ENCODE measurements at places on chromosomes 7 and 10.

DNA sequence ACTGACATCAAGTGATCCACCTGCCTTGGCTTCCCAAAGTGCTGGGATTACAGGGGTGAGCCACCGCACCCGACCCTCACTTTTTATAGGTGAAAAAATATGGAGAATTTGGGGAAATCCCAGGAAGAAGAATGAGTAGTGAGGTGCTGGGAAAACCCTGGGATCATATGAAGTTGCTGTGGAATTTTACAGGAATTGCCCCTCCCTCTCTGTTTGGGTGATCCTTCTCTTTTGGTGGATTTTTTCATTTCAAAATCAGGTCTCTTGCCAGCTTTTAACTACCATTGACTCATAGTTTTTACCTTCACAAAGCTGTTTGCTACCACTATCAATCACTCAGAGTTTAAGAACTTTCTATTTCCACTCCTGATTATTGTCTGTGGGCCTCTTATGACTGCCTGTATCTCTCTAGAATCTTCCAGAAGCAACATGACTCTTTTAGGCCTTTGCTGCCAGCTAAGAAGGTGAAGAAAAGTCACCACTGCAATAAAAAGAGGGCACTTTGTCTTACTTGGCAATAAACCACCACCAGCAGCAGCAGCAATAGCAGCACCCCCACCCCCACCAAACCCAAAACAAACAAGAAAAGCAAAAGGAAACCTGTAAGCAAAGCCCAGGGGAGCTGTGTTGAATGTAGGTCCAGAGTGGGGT, 4.0 kb upstream of the GIMAP8 start:
- no peak for DNase-seq

DNA sequence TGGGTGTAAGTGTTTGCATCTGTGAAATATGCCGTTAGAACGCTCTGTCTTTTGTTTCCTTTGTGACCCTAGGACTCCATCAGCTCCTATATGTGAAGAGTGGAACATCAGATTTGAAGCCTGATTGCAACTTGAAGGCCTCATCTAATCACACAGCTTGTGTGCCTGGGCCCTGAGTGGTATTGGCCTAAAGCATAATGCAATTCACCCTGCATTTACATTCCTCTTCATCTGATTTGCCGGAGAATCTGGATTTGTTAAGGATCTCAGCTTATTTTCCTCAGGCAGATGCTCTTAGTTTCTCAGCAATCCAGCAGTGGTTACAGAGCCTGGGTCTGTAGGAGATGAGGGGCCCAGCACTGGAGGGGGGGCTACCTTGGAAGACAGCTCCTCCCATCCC, 183.2 kb upstream of the ITGB1 start:
- no peak for DNase-seq

DNA sequence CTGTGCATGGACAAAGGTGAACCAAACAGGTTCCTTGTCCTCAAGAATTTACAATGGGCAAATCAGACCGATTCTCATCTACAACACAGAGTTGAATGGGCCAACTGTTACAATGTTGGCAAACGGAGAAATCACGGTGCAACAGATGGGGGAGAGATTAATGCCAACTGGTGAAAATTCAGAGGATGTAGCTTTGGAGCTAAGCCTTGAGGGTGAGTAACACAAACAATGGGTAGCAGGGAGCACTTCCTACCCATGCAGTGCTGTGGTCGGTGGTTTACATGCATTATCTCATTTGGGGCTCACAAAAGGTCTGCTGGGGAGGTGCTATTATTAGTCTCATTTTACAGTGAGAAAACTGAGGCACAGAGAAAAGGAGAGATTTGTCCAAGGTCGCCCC, 902 bp upstream of the NFE2L3 start:
- DNase-seq: no peak

DNA sequence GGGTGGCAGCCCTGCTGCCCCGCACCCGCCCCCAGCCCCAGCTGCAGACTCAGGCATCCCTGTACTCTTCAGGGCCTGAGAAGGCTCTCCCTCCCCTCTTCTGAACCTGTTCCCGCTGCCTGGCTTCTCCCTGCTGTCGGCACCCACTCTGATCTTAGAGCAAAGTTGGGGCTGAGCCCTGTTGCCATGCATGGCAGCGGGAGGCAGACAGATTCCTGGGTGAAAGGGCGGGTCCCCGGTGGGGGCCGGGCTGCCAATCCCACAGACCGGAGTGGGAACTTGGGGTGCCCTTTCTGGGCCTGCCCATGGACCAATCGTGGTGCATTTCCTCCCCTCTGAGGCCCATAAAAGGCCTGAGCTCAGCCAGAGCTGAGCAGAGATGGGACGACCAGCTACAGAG, 80.7 kb downstream of the SPDYE5 start:
- no peak for DNase-seq

- no peak for DNase-seq
Observed at GRCh38 chr7:25189197-25189596, 39.1 kb downstream of the NPVF start.

- no peak for DNase-seq
Observed at GRCh38 chr7:4437916-4438315, 244.2 kb upstream of the FOXK1 start.

GRCh38 chr7:154776350-154776749, 226.6 kb downstream of the PAXIP1 start:
- no peak for DNase-seq

DNA sequence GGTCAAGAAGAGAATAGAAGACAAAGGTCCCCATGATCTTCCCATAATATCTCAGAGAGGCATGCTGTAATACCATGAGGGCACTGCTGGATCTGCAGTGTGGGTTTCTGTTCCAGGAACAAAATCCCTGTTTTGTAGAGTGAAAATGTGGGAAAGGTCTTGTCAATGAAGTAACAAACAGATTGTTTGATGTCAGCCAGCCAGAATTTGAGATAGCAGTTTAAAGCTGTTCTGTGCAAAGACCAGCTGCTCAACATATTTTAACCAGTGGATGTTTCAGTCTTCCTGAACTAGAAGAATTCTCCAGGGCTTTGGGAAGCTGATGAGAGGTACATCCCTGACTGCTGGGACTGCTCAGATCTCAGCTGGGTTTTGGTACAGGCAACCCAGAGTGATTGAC, 1012.5 kb downstream of the DNAJB9 start:
- DNase-seq: no peak

DNA sequence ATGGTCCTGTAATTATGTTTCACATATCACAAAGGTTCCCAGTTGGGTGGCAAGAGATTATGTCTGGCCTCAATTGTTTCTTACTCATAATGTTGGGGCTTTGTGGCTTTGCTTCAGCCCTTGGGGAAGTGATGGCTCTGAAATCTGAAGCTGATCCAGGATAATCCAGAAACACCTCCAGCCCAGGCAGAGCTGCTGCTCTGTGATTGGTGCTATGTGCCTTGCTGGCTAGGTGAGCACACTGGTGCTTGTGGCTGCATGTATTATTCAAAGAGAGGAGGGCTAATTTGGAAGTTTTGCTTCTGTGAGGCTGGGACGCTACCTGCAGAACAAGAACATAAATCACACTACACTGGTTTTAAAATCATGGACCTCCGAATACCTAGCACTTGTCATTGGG, 346.6 kb upstream of the MGMT start:
- no peak for DNase-seq

GRCh38 chr7:50470250-50471163, 20.4 kb upstream of the FIGNL1 start:
- no peak for DNase-seq

GRCh38 chr7:158646766-158647474, 57.7 kb downstream of the NCAPG2 start:
- no peak for DNase-seq

GRCh38 chr7:120334475-120334874, 61.5 kb downstream of the KCND2 start:
- DNase-seq: no peak

- DNase-seq: peak; percentile 33
Observed at GRCh38 chr7:76354516-76354915, 4.3 kb downstream of the YWHAG start.

GRCh38 chr7:9891056-9891455, 1082.6 kb upstream of the PHF14 start:
- DNase-seq: no peak

- peak; percentile 57 for DNase-seq
Observed at GRCh38 chr10:71836596-71836974, 14.5 kb downstream of the PSAP start.

GRCh38 chr7:707296-708000, 19.1 kb upstream of the DNAAF5 start:
- DNase-seq: no peak

- no peak for DNase-seq
Observed at GRCh38 chr10:29961351-29961750, 98.0 kb downstream of the JCAD start.

DNA sequence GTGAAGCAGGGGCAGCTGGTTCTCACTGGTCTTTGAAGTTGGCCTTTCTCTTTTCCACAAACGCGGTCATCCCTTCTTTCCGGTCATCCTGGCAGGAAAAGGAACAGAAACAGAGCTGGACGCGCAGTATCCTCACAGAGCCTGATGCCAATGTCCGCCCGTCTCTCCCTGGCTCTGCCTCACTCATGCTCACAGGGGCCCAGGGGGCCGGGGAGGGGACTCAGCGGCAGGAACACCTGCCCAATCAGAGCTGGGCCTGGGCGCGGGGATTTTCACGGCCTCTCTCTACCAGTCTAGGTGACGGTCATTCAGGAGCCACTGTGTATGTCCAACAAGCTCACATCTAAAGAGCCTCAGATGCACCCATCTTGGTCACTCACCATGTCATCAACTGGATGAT, 5.0 kb upstream of the FUOM start:
- DNase-seq: no peak

DNA sequence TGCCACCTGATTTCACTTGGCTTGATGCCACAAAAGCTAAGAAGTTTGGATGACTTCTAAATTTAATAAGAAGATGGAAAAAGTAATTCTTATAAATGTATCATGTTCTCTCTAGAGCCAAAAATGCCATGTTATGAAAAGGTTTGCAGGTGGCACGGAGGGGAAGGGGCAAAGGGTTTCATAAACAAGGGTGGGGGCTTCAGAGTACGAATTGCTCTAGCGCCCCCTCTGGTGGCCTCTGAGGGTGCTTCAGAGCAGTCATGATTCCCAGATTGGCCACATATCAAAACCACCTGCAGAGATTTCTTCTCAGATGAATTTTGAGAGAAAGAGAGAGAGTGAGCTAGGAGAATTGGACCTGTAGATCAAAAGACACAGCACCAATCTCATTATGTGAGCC, 208.6 kb upstream of the YAE1 start:
- DNase-seq: no peak

GRCh38 chr10:102710609-102711008, 3.6 kb downstream of the ARL3 start:
- no peak for DNase-seq

- no peak for DNase-seq
Observed at GRCh38 chr10:86203162-86203905, 163.3 kb downstream of the GRID1 start.

DNA sequence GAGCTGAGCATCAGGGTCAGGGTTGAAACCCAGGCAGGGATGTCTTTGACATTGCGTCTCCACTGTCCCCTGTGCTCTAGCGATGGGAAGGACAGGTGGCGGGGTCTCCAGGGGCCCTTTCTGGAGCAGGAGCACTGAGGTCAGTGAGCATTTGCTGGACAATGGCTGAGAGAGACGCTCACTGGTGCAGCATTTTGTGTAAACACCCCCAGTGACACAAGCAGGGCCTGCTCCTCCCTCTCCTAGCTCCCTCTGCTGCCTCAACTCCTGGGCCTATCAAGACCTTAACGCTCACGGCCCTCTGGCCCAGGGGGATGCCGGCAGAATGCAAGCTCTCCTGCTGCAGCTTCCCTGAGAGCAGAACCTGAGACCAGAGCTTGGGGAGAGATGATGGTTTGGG, 17.4 kb upstream of the INMT start:
- DNase-seq: no peak

DNA sequence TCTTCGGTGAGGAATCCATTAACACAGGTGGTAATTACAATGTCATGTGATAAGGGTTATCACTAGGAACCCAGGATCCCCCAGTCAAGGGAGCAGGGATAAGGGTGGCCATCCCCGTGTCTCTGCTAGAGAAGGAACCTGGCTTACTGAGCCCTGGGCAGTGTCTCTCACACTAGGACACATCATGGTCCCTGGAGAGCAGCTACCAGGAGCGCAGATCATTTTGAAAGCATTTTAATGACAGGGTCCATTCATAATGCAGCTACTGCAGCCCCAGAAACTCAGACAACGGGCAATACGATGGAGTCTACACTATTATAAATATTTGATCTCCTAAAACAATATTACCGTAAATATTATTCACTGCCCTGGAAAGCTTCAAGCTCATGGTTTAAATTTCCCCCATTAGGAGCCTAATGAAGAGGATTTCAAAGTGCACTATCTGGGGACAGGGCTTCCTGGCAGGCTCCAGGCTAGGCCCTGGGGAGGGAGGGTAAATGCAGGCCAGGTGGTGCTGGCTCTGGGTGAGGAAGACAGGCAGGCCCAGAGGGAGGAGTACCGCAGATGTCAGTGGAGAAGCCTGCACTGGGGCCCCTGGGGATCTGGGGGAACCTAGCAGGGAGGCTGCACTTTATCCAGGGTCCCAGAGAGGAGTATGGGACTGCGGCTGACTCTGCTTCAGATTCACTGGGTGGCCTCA, 52.6 kb upstream of the LOXL4 start:
- DNase-seq: no peak

GRCh38 chr10:110778211-110778610, 93.5 kb upstream of the PDCD4 start:
- DNase-seq: no peak

- no peak for DNase-seq
Observed at GRCh38 chr10:75021379-75022249, 89.8 kb upstream of the SAMD8 start.

GRCh38 chr10:61047081-61047480, 103.1 kb upstream of the RHOBTB1 start:
- no peak for DNase-seq

DNA sequence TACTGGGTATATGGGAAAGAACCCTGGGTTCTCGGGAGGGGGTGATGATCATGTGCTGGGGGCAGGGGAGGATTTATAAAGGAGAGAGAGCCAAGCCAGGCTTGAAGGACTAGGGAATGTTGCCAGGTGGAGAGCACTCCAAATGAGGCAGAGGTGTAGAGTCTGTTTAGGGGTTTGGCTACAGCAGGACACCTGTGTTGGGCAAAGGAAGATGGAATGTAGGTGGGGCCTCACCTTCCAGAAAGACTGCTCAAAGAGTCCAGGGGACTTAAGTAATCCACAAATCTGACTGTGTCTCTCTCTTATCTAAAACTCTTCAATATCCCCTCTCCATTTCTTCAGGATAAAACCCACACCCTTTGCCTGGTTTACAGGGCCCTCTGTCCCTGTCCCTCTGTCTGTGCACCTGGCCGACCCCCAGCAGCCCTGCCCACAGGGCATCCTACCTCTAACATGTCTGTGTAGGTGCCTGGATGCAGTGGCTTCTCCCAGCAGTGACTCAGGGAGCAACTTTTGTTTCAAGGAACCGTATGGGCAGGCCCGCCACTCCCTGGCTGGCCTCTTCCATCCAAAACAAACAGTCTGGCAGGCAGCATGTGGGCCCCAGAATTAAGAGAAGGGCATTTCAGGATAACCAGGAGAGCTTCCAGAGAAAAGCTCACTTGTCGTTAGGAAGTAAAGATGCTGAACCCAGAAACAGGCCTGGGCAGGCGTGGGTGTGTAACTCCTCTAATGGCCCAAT, 10.6 kb upstream of the PLEKHA1 start:
- no peak for DNase-seq

All from globus pallidus (tissue), 1 donor.